ENCODE measurements at places on chromosomes 16 and 17.
A peak's percentile ranks its signal among the peaks of the same experiment; 100 is the strongest.

DNA sequence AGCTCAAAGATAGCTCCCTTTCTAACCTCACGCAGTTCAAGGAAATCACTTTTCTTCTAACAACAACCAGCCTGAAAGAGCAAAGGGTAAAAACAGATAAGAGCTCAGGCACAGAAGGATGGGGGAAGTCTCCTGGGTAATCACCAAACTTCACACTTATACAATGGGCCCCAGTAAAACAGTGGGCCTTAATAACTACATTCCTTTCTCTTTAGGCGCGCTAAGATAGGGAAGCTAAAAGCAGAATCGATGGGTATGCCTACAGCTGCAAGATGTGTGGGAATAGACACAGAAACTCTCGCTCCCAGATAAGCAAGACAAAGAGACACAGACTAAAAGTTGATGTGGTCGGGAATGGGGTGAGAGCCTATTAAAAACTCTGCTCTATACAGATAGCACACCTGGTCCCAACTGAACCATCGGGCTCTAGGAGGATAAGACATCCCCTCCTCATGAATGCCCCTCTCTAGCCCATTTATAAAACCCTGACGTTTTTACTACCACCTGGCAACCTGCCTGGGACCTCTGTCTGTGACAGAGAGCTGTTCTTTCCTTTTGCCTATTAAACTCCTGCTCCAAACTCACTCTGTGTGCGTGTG lies 826 bp downstream of the LYZL6 start:
- DNase-seq = no peak

GRCh38 chr17:28842282-28843012 lies at the start of gene FAM222B:
FAM222B (minus strand) TSS chr17:28842790; CDS start chr17:28766667, 76,123 bp downstream.
- DNase-seq = no peak

GRCh38 chr16:23504076-23504452 lies 6.2 kb downstream of the GGA2 start:
- DNase-seq = no peak

DNA sequence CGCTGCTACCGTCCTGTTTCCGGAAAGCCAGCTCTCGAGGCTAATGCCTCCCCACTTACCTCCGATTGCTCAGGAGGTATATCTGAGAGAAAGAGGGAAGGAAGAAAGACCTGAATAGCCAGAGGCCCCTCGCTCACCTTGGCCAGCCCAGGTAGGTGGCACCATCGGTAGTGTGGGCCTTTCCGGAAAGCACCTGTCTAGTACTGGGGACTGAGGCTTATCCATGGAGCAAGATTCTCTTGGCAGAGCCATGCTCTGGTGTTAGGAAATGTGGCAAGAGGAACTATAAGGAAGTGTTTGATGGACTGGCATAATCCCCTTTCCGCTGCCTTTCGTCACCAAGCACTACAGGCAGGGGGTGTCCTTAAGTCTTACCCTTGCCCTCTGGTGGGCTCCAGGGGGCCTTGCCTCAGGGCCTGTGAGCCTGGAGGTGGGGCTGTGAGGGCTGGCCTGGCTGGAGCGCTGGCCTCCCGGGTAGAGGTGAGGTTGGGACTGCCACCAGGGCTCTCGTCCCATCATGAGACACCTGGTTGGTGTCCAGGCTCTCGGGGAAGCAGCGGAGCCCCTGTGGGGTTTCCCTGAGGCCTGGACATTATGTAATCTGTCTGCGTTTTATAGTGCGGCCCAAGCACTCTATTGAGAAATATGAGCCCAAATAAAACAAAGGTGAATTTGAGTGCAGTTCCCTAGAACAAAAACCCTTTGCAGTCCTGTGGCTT lies 2.9 kb downstream of the CMIP start:
- no peak for DNase-seq

- DNase-seq = no peak
Measured at GRCh38 chr17:56909742-56910508, 3.9 kb downstream of the TRIM25 start.

DNA sequence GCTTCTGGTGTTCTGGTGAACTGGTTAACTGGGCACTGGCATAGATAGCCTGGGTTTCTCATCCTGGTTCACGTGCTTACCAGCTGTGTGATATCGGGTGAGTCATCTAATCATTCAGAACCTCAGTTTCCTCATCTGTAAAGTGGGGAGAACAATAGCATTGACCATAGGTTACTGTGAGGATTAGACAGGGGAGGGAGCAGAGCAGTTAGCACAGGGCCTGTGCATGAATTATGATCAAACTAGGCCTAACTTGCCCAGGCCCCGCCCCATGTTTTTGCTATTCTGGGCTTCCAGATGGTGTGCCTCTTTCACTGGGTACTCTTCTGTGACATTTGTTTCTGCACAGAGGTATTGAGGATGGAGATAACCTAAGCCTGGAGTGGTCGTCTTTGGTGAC lies 4.6 kb upstream of the KLHL36 start:
- DNase-seq = no peak

DNA sequence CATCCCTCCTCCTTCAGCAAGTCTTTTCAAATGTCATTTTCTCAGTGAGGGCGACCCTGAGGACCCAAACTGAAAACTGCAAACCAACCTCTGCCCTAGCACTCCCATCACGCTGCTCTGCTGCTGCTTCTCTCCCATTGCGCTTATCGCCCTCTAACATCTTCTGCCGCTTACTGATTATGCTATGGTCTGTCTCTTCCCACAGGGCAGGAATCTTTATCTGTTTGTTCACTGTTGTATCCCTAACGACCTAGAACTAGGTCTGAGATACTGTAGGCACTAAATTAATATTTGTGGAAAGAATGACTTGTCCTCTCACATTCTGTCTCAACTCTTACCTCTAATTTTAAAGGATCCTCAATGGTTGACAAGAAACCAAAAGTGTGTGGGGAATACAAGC lies 12.5 kb downstream of the ZSCAN32 start:
- no peak for DNase-seq

DNA sequence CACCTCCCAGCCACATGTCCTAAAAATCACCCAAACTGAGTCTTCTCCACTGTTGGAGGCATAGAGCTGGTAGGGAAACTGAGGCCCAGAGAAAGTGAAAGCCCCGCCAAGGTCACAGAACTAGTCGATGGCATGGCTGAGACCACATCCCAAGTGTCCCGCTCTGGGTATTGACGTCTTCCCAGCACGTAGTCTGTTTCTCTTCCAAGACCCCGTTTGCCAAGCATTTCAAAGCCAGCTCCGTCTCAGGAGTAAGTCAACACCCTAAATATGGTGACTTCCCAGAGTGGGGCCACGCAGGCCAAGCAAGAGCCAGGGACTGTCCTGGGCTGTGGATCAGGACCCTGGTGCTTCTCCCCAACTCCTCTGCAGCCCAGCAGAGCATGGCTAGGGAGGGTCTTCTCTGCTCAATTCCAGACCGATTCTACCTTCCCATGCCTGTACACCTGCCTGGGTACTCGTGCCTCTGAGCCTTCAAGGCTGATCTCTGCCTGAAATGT lies 19.7 kb downstream of the PITPNM3 start:
- DNase-seq = no peak

DNA sequence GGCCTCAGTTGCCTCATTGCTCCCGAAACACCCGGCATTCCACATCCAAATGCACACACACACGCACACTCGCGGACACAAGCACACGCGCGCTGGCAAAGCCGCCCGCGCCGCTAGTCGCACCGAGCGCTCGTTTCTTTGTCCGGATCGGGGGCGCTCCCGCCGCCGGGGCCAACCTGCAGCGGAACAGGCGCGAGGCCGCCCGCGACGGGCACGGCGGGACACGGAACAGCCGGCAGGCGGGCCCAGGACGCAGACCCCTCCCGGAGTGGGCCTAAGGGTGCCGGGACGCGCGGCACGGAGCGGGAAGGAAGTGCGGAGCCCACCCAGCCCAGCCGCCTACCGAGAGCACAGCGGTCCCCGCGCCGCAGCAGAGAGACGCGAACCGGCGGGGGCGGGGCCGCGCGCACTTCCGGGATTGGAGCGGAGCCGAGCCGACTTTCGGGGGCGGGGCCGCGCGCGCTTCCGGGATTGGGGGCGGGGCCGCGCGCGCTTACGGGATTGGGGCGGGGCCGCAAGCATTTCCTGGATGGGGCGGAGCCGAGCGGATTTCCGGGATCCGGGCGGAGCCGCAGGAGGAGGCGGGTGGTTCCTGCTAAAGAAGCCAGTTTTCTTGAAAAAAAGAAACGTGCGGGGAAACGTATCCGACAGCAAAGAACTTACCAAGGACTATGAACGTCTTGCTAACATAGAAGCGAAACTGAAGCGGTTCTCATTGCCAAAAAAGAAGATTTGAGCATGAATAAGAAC lies at the start of gene CYBC1:
Gene CYBC1 (minus strand): TSS at position 396 of the 750 bp plus-strand sequence. CDS start 1,498 bp downstream, outside the sequence.
- DNase-seq = peak; percentile 73

- DNase-seq = no peak
Measured at GRCh38 chr17:36072431-36073121, 8.5 kb downstream of the CCL18 start.

GRCh38 chr17:55601874-55602364 lies 90.7 kb upstream of the SMIM36 start:
- no peak for DNase-seq

- no peak for DNase-seq
Measured at GRCh38 chr17:82474223-82475010, 15.9 kb downstream of the NARF start.

GRCh38 chr17:27268394-27269085 lies 25.4 kb upstream of the WSB1 start:
- DNase-seq = no peak

GRCh38 chr16:78396046-78396445 lies 296.6 kb downstream of the WWOX start:
- DNase-seq = no peak

DNA sequence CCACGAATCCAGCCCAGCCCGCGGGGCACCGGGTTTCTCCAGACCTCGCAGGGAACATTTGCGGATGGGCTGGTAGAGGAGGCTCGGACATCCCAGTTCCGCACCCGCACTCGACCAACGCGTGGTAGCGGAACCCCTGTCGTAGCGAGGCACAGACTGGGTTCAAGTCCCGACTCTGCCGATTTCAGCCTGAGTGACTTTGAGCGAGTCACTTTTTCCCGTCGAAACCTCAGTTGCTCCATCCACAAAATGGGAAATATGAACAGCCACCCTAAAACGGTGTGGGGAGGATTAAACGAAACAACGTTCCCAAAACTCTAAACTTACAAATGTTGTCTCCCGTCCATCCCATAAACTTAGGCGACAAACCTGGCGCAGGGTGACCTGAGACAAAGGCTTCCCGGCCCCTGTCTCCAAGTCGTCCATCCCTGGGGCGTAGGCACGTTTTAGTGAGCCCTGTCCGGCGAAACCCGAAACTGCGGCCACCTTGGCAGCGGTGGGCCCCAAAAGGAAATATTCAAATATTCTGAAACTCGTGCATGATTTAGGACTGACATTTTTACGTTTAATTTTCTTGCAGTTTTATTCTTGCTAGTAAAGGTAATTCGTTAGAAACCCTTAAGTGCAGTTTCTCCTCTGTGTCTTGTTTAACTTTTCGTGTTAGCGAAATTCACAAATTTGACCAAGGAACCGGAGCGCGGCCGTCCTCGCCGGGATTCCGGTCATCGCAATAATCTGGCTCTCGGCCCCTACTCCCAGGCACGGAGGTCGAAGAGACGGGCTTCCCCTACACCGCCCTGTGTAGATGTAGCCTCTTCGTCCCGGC lies 1.9 kb upstream of the MLLT6 start:
- DNase-seq = no peak

GRCh38 chr17:142102-142661 lies 4.8 kb downstream of the SCGB1C2 start:
- DNase-seq = no peak

GRCh38 chr16:56998352-56998751 lies 9.0 kb downstream of the NLRC5 start:
- DNase-seq = no peak

DNA sequence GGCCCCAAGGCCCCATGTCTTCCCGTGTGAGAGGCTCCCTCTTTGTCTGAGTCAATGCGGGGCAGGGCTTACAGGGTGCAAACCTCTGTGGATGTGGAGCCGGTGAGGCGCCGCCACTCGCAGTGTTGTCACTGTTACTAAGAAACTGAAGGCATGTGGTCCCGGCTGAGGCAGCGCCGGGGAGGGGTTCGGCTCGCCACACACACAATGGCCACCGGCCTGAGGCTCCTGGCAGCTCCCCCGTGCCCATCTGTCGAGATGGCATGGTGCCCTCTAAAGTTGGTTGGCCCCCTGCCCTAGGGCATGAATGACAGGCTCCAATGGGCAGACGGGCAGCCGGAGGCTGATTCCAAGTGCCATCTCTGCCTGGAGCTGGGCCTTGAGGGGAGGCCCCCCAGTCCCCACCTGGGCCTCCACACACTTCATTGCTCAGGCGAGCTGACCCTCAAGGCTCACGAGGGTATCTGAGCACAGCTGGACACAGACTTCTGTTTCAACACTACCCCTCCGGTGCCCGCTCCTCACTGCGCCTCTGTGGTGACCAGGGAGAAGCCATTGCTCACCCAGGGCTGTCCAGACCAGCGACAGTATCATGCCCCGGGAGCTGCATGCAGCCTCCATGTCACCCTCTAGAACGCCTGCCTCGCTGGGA lies 137.2 kb downstream of the C16orf78 start:
- no peak for DNase-seq

GRCh38 chr16:79788949-79789348 lies 188.4 kb upstream of the MAF start:
- no peak for DNase-seq

GRCh38 chr17:2560658-2561057 lies 32.8 kb upstream of the PAFAH1B1 start:
- no peak for DNase-seq

DNA sequence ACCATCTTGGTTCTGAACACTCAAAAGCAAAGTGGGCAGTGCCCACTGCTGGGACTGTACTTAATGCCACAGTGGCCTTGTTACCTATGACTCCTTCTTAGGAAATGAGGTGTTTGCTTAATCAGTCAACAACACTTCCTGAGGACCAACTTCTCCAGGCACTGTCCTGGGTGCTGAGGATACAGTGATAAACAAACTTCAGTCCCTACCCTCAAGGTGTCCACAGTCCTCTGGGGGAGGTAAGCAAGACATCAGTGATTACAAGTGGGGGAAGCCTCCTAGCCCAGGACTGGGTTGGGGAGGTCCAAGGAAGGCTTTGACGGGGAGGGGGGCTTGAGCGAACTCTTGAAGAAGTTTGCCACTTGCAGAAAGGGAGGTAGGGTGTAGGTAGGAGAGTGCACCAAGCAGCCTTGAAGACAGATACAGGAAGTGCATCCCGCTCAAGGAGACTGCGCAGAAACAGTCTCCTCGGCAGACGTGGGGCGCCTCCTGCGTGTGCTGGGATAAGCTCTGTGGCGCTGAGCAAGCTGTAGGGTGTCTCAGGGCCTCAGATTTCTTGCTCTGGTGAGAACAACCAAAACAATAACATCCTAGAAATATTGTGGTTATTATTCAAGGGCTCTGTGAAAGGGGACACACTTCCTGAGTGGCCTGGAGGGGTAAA lies 2.6 kb upstream of the ABCC3 start:
- DNase-seq = no peak

- no peak for DNase-seq
Measured at GRCh38 chr17:9090641-9091096, 69.4 kb downstream of the NTN1 start.

DNA sequence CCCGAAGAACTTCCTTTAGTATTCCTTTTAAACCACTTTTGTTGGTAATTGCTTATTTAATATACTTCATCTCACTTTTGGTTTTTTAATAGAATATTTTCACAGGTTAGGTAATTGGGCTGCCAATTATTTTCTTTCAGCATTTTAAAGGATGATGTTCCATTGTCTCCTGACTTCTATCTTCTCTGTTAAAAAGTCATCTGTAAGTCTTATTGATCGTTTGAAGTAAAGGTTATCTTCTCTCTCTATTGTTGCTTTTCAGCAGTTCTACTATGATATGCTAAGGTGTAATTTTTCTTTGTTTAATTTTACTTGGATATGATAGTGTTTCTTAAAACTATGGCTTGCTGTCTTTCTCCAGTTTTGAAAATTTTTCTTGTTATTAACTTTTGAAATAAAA lies 307.5 kb downstream of the MAP2K4 start:
- no peak for DNase-seq

- DNase-seq = no peak
Measured at GRCh38 chr17:78694805-78695531, 87.1 kb downstream of the CYTH1 start.

All from cortex of kidney (tissue), 1 donor.